ENCODE measurements at places on chromosomes 5 and 9.

- DNase-seq: no peak
These were observed 345.5 kb downstream of the MLLT3 start for GRCh38 chr9:20276762-20277161.

DNA sequence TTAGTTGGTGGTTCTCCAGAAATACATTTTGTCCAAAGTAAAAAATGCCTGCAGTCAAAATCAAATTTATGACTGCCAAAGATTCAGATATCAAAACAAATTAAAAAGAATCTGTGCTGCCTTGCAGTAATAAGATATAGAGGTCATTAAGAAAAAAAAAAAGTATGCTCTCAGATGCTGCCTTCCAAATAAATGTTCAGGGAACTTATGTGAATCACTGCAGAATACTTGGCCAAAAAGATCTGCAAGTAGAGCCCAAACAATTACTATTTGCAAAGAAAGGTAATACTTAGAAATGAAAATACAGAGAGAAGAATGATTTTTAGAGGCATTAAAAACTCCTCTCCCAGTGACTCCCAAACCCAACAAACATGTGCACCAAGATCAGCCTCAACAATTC is 52.4 kb downstream of the MRPS27 start:
- DNase-seq: no peak

DNA sequence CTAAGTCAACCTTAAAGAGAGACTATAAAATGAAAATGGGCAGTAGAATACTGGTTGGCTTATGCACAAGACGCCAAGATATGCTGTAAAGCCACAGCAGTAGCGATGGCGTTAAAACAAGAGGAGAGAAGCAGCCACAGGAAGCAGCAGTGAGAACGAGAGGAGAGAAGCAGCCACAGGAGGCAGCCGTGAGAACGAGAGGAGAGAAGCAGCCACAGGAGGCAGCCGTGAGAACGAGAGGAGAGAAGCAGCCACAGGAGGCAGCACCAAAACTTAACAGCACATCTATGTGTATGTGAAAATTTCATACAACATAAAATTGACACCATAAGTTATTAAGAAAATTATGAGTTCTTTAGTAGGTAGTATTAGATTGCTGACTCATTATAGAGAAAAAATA is 2318.6 kb upstream of the ACO1 start:
- DNase-seq: no peak

- no peak for DNase-seq
These were observed 356.8 kb downstream of the SPOCK1 start for GRCh38 chr5:137142346-137142745.

DNA sequence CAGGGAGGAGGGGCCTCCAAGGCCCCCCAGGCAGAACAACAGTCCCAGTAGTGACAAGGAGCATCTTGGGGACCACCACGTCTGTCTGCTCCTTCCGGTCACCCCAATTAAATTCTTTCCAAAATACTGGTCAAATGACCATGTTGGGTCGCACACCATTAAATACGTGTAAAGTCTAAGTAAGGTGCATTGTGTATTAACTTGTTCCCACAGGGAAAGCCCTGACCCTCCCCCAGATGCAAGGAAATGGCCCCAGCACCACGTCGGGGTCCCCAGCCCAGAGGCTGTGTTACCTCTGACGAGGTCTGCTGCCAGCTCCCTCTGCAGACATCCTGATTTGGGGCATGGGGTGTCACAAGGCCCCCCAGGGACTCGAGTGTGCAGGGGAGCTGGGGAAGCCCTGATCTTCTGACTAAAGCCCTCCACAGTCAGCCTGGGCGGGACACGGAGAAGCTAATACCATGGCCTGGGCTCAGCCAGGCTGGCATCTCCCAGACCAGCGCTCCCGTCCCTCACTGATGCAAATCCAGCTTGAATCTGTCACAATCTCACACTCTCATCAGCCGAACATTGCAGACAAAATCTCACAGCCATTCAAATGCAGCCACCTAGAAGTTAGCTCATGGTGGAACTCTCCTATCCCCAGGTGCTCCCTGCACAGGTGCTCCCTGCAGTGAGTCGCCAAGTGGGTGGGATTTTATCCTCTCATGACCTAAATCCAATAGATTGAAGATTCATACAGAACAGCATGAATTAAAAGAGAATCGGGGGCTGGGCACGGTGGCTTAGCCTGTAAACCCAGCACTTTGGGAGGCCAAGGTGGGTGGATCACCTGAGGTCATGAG is 13.6 kb downstream of the TERT start:
- no peak for DNase-seq

DNA sequence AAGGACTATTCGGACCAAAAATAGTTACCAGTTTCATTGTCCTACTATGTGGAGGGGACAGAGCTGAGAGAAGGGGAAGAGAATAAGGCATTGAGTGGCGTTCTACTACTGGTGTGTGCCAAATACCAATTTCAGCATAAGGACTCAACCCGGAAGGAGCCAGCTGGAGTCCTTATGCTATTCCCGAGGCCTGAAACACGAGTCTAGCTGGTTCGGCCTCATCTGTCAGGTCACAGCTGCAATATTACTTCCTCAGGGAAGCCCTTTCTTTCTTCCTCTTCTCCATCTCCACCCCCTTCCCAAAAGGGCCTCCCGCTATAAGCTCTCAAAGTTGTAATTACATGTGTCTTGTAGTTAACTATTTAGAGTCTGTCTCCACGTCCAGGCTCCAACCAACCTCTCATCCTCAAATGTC is 20.5 kb upstream of the FER start:
- no peak for DNase-seq

GRCh38 chr5:10559871-10560270 is 4.0 kb upstream of the ANKRD33B start:
- DNase-seq: no peak

DNA sequence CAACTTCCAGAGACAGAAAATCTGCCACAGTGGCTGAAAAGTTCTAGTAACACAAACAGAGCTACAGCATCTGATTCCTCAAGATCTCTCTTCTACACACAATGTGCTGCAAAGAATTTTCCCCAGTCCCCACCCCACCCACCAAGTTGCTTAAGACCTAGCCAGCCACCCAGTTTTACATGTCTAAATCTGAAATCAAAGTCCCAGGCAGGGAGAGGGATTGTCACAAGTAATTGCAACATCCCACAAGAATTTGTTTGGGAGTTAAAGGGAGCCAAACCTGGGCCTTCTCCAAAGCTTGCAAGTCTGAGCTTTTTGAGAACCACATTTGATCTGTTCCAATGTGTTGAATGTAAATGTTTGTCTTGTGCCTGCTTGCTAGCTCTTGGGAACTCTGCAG is 15.5 kb downstream of the IGIP start:
- no peak for DNase-seq

DNA sequence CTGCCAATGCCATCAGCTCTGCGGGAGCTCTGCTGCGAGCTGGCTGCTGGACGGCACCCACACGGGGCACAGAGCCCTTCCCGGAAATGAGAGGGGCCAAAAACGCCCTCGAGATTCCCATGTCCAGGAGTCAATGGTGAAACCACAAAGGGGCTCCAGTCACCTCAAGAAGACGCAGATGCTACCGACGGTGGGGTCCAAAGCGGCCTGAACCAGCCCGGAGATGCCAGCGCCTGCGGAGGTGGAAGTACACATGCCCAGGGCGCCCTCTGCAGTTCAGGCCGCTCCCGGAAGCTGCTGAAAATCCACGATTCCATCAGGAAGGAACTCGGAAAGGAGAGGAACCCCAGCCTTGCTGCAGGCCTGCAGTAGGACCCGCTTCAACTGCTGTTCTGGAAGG is 82.4 kb upstream of the SELENOP start:
- DNase-seq: no peak

GRCh38 chr5:139709582-139710318 is 61.6 kb downstream of the CXXC5 start:
- DNase-seq: no peak

DNA sequence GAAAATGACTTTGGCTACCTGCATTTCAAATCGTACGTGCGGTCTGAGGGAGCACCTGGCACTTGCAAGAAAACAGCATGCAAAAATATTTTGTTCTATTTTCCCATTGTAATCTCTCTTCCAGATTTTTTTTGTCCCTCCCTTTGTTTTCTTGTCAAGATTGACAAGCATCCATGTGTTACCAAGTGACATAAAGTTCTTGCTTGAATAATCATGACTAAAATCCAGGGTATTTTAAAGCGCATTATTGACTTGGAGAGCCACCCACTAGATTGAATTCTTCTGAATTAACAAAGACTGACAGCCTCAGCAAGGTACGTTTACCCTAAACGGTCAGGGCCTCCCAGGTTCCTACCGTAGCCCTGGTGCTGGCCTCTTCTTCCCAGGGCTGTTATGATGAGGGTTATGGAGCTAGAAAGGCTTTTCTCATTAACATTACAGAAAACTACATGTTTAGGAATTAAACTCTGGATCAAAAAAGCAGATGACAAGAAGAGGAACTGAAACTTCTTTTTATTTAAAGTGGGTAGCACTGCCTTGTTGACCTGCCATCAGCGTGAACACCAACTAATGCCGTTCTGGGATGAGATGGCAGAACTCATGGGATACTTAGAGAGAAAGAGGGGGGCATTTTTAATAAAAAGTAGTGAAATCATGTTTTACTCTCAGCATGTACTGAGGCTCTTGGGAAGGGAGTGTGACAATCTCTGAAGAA is 297.0 kb downstream of the EFNA5 start:
- DNase-seq: no peak

DNA sequence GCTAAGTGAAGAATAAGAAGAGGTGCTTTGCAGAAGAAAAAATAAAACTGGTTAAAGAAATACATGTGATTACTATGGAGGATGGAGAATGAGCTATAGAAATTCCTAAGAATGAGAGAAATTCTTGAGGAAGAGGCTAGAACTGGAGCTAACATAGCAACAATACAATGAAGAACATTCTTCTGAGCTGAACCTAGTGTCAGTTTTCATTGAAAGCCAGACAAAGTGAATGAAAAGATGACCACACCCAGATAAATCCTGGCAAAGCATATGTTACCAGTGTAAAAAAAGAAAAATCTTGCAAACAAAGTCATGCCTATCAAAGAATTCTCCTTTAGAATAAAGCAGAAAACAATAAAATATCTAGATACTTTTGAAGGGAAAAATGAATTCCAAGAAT is 39.6 kb downstream of the SGCD start:
- no peak for DNase-seq

DNA sequence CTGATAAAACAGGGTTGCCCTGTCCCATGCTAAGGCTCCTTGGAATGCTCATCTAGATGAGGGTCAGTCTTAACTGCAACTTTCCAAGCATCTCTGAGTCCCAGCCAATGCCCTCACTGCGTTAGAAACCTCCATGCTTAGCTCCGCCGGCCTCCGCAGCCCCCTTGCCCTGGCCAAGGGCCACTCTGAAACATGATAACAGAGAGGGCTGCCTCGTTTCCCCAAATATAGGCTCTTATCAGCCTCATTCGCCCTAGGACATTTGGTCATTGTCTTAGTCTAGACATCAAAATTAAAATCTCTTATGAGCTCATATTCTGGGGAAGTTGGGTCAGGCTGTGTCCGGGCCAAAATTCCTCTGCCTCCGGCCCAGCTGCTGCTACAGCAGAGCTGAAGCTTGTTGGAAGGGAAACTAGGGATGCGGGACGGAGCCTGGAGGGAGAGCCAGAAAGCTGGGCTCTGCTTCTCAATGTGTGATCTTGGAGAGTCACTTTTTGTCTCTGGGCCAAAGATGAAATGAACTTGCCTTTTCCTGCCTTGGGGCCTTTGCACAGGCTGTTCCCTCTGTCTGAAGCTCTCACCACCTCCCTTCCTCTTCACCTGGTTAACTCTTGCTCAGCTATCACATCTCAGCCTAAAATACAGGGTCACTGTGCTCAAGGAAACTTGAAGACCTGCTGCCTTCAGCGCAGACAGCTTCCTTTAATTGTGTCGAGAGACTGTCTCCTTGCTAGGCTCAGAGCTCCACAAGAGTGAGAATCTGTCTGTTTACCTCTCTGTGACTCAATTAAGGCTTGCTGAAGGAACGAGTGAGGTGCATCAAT is 191.3 kb downstream of the RGS3 start:
- no peak for DNase-seq

GRCh38 chr5:84724683-84725082 is 340.0 kb upstream of the EDIL3 start:
- DNase-seq: no peak

GRCh38 chr9:82168585-82168984 is 180.0 kb downstream of the SPATA31D1 start:
- DNase-seq: no peak

DNA sequence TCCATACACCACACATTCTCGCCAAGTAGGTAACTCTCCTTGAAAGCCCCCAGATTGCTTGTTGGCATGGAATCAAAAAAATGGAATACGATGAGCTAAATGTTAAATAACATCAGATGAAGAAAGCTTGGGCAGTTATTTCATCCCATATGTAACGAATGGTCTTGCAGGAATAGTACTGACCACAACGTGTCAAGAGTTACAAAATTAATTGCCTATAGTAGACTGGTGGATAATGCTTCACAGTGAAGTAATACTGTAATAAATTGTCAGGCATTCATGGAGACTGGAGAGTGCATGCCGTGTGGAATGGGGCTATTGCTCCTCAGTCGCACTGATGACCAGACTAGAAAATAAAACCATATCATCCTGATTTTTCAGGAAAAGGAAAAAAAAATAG is 1628.7 kb downstream of the MAT2B start:
- DNase-seq: no peak

DNA sequence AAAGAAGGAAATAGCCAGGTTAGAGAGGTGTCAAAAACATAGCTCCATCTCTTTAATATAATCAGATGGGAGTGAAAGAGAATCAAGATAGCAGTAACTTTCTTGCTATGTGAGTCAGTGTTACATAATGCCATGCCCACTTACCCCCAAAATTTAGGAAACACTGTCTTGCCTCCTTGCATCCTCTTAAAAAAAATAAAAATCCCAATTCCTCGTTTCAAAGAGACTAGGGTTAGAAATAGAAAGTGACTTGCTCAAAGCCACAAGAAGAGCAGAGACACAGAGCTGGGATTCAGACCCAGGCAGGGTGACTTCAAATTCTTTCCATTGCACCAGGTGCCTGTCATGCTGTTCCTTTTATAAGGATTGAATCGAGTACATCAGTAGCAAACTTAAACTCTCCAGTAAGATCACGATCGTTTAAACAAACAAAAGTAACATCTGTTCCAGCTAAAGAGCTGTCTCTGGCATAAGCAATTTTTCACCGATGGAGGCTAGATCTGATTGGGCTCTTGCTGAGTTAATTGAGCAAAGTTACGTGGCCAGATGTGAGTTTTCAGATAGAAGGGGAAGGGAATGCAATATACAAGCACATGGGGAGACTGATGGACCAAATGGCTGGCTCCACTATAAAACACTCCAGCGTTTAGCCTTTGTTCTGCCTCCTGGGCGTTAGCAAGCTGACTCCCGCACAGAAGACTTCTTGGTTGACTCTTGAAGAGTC is 176.9 kb downstream of the PALM2AKAP2 start:
- DNase-seq: no peak

DNA sequence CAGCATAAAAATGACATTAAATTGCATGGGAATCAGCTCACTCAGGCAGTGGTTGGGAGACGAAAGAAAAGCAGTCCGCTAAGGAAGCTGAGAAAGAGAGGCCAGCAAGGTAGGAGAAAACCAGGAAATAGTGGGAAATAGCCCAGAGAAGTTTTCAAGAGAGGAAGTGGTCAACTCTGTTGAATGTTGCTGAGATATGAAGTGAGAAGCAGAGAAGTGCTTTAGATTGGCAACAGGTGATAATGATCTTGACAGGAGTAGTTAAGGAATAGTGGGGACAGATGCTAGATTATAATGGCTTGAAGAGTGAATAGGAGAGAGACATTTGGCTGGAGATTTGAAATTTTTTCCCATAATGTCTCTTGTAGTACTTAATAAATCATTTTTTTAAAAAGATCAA is 30.8 kb downstream of the CNTRL start:
- DNase-seq: no peak

GRCh38 chr5:115398719-115399118 is 102.3 kb upstream of the CCDC112 start:
- no peak for DNase-seq

All from T-helper 9 cell (primary cell).